Cerebellar nuclear complex (tissue), 1 donor: ENCODE measurements at places on chromosomes 12 and 14.

DNA sequence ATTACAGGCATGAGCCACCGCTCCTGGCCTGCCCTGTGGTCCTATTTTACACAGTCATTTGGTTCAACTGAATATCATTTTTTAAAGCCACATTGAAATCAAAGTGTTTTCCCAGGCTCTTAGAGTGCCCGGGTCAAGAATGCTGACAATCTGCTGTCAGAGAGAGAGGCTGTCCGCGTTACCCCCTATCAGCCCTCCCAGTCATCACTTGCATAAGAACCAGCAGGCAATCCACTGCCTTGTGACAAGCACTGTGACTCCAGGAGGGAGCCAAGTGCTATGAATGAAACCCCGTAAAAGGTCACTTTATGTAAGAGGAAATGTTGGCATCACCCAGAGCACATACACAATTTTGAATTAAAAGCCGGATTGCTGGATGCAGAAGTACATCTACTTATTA lies 13.5 kb downstream of the PHLDA1 start:
- no peak for DNase-seq

DNA sequence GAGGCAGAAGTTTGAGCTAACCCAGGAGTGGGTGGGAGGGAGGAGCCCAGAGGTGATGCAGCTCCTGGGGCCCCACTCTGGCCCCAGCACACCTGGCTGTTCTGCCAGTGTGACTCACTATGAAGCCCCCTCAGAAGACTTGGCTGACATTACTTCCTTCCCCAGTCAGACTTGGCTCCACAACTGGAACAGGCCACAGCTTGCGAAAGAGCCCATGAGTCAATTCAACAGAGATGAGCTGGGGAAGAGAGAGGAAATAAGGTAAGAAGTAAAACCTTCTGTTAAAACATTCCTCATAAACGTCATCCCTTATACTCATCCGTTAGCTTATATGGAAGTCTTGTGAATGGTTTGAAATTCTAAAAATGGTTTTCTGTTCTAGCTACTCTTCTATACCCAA lies 245.9 kb downstream of the ADAMTS20 start:
- no peak for DNase-seq

DNA sequence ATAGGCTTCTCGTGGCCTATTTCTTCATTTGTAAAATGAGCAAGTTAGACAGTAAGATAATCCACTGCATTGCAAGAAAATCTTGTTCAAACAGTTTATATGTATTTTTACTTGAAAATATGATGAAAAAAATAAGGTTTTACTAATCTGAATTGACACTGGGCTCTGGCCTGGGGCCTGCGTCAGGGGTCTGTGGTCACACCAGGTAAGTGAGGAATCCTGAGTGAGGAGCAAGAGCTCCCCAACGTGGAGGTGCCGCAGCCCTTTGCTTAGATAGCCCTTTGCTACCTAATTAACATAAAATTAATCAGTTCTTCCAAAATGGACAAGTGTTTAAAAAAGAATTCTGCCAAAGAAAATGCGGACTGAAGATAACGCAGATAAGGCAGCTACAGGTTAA lies 39.1 kb upstream of the STAB2 start:
- DNase-seq: no peak

GRCh38 chr12:97681612-97682504 lies 219.3 kb downstream of the RMST start:
- DNase-seq: no peak

GRCh38 chr12:27012982-27013255 lies 1.3 kb downstream of the TM7SF3 start:
- no peak for DNase-seq

DNA sequence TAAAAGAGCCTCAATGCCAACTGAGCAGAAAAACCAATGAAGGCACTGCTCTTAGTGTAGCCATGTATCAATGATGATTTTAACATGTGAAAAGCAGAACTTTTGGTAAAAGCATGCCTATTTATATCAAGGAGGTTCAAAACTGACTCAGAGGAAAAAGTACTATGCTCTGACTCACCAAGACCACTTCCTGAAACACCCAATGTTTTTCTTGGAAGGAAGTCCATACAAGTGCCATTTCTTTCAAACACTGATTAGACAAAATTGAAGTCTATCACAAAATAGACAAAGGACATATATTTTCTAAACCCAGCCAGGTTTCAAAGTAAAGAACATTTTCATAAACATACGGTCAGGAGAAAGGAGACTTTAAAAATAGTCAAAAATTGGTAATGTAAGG lies 88.6 kb downstream of the EPS8 start:
- DNase-seq: no peak

GRCh38 chr12:108753976-108754375 lies 22.7 kb upstream of the CORO1C start:
- no peak for DNase-seq

- DNase-seq: no peak
These were observed 131.9 kb downstream of the PIWIL1 start for GRCh38 chr12:130469552-130469951.

DNA sequence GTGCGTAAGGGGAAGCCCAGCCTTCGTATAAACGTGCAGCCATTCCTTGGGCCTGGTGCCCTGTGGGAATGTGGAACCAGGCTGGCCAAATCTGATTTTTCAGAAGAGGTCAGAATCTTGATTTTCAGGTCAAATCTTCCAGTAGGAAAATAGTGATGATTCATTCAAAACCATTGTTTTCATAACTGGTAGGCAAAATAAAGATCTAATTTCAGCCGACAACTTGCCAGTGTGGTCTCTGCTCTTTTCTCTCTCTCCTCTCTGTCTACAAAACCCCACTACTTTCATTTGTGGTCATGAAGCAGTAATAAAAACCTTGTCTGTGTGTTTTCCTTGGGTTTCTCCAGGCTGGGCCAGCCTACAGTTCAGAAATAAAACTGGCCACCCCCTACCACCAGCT lies 135.1 kb downstream of the RBM19 start:
- no peak for DNase-seq

- no peak for DNase-seq
These were observed 20.0 kb upstream of the DNAH10 start for GRCh38 chr12:123741937-123742572.

- no peak for DNase-seq
These were observed 335.6 kb upstream of the NOVA1 start for GRCh38 chr14:26933431-26933830.

DNA sequence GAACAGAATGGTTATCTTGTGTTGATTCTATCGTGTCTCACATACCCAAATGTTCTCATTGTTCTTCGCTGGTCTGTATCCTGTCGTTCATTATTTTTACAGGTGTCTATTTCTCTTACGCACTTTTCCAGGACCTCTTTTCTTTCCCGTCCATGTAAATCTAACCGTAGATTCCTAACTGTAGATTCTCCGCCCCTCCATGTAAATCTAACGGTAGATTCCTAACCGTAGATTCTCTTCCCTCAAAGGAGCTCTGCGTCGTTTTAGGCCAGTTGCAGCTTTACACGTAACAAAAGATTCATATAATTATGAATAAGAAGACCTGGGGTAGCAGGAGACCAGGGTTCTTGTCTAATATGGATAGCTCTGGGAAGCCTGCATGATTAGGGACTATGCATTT lies 9.7 kb upstream of the ZNF605 start:
- DNase-seq: no peak

GRCh38 chr12:114936148-114937079 lies 252.4 kb upstream of the TBX3 start:
- DNase-seq: no peak

- no peak for DNase-seq
These were observed 12.2 kb upstream of the PPP1R13B start for GRCh38 chr14:103859416-103860202.

DNA sequence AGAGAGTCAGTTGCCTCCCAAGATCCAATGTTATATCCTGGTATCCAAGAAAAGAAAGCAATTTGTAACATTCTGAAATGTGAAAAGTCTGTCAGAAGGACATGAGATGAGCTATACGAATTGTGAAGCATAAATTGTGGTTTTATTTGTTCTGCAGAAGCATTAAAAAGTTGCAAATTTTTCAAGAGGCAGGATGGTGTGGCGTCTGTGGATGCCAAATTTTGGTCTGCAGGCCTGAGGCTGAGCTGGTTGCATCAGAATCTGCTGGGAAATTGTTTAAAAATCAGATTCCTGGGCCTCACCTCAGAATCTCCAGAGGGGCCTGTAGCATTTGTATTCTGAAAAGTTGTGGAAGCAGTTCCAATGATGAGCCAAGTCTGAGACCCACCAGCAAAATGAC lies 284.7 kb downstream of the NUAK1 start:
- DNase-seq: no peak

DNA sequence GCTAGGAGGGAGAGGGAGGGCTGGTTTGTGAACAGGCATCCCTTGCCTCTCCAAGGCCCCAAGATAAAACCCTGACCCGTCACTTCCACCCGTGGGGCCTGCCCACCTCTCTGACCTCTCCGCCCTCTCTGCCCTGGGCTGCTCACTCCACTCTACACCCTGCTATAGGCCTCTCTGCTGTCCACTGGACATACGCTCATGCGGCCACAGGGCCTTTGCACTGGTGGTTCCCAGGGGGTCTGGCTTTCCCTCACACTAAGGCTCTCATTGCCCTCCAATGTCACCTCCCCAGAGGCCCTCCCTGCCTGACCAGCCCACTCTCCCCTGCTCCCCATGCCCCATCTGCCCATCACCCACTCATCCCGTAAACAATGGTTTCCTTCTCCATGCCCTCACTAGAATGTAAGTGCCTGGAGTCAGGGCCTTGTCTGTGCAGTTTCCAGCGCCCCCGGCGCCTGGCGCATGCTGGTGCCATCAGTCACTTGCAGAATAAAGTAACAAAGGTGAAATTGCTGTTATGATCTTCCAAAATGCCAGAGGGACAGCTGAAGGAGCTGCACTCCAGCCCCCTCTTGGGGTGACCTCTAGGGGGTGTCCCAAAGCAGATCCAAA lies 73.6 kb downstream of the RFLNA start:
- no peak for DNase-seq
